ENCODE measurements at places on chromosomes 5 and 9. TPM values are rescaled to one million over a fixed set of nuclear protein-coding genes. Genes with fewer than 3 reads are reported as not detected.

The STK32A gene
- 0.27 TPM for polyA plus RNA-seq

The RGS7BP gene
- polyA plus RNA-seq, result 8.9 TPM

The TNC gene
- 43.4 TPM for polyA plus RNA-seq

The TAF11L10 gene
- not detected for polyA plus RNA-seq

The ERAP2 gene
- polyA plus RNA-seq, result 7.9 TPM

DNA sequence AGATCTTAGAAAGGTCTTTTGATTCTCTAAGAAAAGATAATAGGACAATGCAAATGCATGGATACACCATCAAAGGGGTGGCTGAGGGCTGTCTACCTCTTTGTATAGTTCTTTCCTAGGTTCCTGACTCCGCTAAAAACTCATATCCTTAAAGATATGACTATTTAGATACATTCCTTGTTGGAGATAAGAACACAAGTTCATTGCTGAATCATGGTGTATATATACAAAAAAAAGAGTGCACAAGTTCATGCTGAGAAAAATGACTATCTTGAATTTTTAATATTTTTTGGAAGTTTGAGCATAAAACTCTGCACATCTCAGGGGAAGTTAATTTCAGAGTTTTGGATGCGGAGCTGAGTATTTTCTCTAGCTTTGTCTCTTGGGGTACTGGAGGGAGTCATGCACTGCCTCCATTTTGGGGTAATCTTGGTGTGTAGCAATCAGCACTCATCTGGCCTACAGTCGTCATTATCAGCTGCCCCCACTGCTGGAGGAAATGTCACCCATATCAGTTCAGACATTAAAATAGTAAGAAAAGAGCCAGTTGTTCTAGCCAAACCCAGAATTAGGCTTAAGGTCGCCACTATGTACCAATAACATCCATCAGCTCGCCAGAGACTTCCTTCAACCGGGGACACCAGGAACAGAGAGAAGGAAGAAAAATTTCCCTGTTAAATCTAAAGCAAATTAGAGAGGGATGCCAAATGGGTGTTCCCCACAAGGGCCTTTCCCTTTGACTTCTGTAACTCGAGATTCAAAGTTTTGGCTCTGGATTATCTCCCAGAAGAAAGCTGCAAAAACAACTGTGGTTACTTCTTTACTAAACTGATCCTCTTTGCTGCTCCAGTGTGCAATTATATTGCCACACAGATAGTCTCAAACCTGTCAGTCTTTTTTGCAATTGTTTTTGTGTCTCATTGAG is 49.0 kb downstream of the PTTG1 start:
- peak; percentile 28 for DNase-seq

DNA sequence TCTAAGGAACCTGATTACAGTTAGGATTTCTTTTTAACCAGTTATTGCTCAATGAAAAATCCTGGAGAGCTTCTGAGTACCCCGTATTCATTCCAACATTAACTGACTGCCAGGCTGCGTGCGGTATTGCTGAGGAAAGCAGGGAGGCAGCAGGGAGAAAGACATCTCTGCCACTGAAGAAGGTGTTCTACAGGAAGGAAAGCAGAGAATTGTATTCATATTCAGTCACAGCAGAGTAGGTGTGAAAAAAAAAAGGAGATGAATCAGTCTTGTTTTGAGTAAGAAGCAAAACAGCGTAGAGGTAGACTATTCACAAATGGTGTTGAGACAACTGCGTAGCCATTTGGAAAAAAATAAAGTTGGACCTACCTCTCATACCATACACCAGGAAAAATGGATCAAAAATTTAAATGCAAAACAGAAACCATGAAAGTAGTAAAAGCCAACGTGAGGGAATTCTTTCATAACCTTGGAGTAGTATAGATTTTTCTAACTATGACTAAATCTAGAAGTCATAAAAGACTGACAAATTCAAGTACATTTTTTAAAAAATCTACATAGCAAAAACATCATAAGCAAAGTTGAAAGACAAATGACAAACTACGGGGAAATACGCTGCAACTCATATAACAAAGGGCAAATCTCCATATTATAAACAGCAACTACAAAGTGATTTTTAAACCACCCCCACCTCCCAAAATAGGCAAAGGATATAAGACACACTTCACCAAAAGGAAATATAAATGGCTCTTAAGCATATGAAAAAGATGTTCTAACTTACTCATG is 9.9 kb upstream of the NR4A3 start:
- DNase-seq, result no peak

DNA sequence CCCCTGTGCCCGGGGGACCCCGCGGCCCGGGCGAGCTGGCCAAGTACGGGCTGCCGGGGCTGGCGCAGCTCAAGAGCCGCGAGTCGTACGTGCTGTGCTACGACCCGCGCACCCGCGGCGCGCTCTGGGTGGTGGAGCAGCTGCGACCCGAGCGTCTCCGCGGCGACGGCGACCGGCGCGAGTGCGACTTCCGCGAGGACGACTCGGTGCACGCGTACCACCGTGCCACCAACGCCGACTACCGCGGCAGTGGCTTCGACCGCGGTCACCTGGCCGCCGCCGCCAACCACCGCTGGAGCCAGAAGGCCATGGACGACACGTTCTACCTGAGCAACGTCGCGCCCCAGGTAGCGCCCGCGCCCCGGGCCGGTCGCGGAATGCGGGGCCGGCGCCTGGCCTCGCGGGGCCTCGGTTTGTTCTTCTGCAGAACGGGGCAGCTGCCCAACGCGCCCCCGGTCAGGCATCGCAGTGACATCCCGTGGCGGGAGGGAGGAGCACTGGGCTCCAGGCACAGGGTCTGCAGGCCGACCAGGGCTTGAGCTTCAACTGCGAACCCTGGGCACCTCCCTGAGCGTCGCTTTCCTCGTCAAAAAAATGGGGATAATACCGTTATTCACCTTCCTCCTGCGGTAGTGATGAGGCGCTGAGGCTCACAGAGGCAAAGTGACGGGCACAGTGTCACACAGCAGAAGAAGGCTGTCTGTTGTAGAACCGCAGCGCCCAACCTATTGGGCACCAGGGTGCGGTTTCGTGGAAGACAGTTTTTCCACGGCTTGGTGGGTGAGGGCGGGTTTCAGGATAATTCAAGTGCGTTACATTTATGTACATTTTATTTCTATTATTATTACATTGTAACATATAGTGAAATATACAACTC is 777 bp downstream of the ENDOG start:
- no peak for DNase-seq

GRCh38 chr9:2984491-2984890 is 140.6 kb upstream of the PUM3 start:
- no peak for DNase-seq

DNA sequence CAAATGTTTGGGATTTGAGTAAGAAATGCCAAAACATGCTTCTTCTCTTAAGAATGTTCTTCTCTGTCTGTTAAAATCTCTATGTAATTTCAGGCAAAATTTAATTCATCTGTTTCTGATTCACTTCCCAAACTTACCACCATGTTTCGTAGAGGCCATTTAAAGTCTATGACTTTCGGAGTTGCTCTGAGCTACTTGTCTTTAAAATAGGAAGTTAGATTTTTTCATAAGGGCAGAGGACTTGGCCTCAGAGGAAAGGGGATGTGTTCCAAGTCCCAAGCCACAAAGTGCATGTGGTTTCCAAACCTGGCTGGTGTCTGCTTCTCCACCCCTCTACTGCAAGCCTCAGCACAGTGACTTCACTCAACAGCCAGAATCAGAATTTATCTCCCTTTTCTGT is 111.3 kb upstream of the ADRA1B start:
- no peak for DNase-seq

GRCh38 chr5:136388474-136388873 is 23.1 kb upstream of the TRPC7 start:
- no peak for DNase-seq

DNA sequence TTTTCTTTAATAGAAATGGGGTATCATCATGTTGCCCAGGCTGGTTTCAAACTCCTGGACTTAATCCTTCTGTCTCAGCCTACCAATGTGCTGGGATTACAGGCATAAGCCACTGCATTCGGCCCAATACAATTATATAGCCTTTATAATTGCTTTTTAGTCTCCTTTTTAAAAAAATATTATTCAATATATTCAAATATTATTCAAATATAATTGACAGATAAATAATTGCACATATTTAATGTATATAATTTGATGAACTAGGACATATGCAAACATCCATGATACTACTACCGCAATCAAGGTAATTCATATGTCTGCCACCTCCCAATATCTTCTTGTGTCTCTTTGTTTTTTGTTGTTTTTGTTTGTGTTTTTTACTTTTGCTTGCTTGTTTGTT is 894.2 kb upstream of the PTPRD start:
- no peak for DNase-seq

- no peak for DNase-seq
Observed at GRCh38 chr5:56831773-56832172, 16.4 kb downstream of the MAP3K1 start.

DNA sequence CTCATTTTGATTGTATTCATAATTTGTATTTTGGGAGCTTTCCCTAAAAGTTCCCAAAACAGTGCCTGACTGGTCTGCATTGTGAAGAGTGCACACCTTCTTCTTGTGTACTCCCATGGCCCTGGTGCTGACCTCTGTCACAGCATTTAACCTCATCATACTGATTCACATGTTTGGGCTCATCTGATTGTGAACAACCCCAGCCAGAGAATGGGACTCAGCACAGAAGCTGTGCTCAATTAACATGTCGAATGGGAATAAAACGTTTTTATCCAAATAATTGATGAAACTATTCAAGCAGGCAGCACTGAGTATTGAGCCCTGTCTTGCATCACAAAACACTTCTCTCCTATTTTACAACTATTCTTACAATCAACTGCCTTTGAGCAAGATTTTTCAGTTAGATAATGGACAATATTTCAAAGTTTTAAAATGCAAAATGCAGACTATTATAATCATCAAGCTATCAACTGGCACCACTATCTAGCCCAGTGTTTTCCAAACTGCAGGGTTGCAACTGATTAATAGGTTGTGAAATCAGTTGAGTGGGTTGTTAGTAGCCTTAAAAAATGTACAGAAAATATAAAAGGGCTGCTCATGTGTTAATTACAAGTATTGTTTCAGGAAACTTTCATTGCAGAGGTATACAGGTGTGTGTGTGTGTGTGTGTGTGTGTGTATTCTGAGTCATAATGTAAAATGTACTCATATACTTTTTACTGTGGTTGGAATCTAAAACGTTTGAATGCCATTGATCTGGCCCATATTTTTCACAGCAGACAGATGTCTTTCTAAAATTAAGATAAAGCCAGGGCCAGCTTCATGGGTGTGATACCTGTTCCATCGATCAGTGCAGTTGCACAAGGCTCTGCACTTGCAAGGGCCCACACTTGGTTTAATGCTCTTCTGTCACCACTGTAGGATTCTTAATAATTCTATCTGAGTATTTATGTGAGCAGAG is 190.5 kb downstream of the PIK3R1 start:
- no peak for DNase-seq

DNA sequence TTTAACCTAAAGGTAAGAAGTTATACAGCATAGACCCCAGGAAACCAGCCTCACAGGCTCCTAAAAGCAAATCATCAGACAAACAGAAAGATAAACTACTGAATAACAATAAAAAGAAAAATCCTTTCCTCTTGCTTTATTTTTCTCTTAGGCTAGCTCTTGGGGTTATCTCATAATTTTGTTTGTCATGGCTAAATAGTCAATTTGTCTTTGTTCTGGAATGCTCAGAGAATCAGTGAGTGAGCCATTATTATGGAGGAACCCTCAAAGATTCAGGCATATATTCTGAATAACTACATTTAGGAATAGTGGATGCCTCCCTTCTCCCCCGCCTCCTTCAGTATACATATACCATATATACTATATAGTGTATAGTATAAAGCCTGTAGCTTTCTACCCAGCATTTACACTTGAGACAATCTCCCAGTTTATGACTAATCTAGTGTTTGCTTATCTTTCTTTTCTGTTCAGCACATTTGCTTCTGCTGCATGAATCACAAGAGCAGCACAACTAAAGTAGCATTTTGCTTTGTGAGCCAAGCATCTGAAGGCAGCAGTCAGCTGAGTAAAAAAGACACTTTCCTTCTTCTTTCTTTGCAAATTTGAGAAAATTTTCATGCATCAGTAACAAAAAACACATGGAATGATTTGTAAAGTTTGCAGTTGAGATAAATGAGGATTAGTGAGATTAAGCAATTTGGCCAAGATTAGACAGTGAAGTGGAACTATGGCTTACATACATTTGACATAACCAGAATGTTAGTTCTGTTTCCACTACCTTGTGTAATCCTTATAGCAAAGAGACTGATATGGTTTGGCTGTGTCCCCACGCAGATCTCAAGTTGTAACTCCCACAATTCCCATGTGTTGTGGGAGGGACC is 45.3 kb upstream of the PPP3R2 start:
- no peak for DNase-seq

DNA sequence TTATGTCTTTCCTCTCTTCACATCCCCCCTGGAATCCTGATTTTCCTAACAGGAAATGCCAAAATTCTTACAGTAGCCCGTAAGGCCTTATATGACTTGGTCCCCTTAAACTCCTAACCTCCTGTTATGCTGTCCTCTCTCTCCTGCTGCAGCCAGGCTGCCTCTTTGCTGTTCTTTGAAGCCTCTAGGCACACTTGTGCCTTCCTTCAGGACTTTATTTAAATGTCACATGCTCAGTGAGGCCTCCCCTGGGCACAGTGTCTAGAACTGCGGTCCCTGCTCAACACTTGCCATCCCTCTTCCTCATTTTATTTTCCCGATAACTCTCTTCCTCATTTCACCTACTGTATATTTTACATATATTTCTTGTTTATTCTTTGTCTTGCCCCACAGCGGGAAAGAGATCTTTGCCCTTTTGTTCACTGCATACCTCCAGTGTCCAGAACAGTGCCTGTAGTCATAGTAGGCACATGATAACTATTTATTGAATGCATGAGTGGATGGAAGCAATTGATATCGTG is 5.5 kb upstream of the SHB start:
- DNase-seq, result no peak

DNA sequence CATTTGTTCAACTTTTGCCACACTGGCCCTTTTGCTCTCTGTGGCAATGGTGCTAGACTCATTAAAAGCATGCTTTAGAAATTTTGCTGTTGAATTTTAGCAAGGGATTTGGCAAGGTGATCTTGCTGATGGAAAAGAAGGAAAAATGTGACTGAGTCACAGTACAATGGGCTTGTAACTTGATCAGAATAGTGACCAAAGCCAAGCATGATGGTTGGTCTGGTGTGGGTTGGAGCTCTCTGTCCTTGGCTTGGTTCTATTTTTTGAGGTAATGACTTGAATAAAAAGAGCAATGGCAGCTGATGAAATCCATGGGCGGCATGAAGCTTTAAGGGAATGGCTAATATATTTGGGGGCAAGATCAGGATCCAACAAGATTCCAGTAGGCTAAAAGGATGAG is 114.4 kb upstream of the ZNF366 start:
- DNase-seq, result no peak

DNA sequence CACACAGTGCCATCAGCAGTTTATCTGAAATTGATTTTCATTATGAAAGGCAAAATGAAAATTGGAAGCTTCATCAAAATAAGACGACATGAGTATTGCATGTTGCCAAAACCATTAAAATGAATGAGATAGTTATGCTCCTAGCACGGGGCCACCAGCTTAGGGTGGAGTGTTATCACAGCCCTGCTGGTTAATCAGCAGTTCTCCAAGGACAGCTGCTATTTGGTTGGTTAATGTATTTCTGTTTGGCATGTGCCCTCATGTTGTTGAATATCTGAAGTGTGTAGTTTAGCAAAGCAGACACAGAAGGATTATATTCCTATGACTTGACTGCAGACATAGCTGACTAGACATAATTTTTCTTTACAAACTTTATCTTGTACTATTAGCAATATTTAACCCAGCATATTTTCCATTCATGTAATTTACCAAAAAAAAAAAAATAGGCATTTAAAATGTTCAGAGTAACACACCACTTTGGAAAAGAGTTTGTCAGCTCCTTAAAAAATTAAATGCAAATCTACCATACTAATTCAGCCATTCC is 98.6 kb upstream of the PIK3R1 start:
- DNase-seq, result no peak

GRCh38 chr5:181088289-181088688 is 42.7 kb downstream of the OR2V1 start:
- no peak for DNase-seq

All from forelimb muscle (tissue), 1 donor.